ENCODE measurements at places on chromosomes 13 and 19.

DNA sequence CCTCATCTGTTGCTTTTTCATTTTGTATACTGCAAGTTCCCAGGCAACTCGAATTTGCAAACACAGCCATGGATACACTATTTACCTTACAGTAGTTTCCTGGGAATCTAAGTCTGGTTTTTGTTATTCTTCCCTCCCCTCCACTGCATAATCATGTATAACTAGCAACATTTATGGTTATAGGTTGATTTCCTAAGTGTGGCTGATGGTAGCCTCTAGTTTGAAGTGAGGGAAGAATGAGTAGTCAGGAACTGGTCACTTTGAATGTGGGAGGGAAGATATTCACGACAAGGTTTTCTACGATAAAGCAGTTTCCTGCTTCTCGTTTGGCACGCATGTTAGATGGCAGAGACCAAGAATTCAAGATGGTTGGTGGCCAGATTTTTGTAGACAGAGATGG lies at the start of gene KCNRG:
Gene KCNRG (plus strand): TSS at position 187 of the 400 bp plus-strand sequence. CDS start 50 bp downstream, at position 237.
- DNase-seq: no peak

DNA sequence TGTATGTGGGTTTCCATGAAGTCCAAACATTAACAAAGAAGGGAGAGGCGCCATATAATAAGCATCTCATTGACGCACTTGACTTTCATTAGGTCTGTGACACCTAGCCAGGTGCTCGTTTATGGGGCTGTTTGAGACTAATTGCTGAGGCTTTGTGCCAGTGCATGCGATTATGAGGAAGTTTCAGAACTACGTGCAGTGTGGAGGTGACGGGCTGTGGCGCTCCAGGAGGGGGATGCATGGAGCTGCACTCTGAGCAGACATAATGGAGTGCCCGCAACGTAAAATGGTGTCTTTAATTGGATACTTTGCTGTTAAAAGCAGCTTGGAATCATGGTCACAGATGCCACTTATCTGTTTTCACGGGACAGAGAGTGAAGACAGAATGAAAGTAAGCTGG lies 223.2 kb downstream of the FGF9 start:
- no peak for DNase-seq

DNA sequence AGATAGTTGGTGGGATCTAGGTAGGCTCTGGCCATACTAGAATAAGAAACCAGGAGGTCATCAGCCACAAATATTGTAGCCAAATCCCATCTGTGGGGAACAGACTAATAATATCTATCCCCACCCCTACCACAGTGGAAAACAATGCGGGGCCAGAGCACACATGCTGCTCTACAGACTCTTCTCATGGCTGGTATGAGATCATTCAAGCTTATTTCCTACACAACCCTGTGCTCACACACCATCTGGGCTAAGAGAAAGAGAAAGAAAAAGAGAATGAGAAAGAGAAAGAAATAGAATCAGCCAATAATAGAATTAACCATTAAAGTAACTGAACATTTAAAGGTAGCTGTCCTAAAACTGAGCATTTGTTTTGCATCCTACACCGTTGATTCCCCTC lies 1268.4 kb upstream of the SPRY2 start:
- no peak for DNase-seq

DNA sequence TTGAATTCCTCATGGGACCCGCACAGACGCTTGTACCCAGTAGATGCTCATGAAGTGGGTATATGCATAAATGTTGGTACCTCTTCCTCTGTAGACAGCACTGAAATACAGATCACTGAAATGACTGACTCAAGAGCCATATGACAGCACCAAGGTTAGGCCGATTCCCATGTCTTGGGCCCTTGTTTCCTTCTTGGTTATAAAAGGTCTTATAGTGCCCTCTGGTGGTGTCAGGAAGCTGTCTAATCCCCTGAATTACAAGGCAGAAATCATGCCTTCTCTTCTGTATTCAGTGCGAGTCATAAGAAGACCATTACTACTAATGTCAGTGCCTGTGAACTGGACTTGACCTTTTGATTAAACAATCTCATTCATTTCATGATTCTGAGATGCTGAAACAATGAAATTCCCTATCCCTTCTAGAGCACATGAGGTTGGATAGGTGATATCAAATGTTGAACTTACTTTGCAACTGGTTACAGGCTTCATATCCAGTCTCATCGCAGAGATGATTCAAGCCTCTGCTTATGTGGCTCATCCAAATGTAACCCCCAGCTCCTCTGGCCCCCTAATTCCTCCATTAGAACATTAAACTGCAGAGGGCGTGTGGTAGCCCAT lies 59.7 kb downstream of the SPATA13 start:
- peak; percentile 39 for DNase-seq

DNA sequence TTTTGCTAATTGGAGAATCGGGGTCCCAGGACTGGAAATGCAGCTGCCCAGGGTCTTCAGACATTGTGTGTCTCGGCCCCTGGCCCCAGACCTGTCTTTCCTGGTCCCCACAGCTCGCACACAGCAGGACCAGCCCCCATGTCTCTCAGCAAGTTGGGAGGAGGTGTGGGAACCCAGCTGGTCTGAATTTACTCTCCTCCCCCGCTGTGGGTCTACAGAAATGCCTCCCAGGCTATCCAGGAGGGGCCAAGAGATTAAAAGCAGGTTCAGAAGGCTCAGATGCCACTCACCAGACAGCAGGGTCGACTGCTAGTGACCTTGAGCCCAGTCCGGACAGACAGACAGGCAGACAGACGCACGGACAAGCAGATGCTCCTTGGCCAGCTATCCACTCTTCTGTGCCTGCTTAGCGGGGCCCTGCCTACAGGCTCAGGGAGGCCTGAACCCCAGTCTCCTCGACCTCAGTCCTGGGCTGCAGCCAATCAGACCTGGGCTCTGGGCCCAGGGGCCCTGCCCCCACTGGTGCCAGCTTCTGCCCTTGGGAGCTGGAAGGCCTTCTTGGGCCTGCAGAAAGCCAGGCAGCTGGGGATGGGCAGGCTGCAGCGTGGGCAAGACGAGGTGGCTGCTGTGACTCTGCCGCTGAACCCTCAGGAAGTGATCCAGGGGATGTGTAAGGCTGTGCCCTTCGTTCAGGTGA lies at the start of gene DAND5:
Gene DAND5 (plus strand): TSS at position 285 of the 697 bp plus-strand sequence. CDS start 85 bp downstream, at position 370.
- DNase-seq: no peak

DNA sequence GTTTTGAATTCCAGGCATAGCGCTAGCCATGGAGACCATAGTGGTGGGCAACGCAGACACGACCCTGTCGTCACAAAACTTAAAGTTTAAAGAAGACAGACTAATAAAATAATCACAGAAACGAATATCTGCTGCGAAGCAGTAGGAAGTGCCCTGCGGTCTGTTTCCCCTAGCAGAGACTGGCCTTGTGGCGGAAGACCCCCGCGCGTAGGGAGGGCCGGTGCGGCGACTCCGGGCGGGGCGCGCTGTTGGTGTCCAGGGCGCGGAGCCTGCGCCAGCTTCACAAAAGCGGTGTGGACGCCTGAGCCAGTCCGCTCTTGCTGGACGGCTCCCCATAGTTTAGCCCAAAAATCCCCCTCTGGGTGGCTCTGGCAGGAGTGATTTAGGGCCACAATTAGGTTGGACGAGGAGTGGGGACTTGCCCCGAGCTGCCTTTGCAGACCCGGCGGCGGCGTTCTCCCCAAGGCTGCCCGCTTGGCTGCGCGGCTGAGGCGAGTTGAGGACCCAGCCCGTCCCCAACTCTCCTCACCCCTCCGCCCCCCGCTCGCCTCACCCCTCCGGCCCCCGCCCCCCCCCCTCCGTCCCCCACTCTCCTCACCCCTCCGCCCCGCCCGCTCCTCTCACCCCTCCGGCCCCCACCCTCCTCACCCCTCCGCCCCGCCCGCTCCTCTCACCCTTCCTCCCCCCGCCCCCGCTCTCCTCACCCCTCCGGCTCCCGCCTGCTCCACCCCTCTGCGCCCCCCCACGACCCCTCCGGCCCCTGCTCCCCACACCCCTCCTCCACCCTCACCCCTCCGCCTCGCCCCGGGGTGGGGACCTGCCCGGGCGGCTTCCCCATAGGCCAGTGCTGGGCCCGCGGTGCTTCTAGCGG lies 14.2 kb upstream of the LATS2 start:
- DNase-seq: no peak

- no peak for DNase-seq
These were observed 10.9 kb downstream of the C13orf46 start for GRCh38 chr13:113962975-113963374.

- no peak for DNase-seq
These were observed 361.2 kb downstream of the SUCLA2 start for GRCh38 chr13:47639738-47640447.

- DNase-seq: no peak
These were observed 25.9 kb upstream of the CCNP start for GRCh38 chr19:40252395-40252794.

DNA sequence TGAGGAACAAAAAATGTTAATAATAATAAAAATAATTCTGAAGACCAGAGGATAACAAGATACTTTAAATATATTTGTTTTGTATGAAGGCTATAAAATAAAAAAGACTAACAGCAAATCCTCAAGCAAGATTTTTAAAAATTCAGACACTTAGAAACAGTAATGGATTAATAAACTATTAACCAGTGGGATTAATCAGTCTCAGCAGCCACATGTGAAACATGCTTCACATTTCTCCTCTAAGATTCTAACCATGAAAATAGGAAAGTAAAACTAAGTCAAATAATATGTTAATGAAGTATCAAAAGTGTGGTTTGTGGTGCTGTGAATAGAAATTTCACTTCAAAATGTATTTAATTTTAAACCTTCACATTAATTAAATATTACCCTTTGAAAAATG lies 57.4 kb downstream of the KCNRG start:
- DNase-seq: no peak

DNA sequence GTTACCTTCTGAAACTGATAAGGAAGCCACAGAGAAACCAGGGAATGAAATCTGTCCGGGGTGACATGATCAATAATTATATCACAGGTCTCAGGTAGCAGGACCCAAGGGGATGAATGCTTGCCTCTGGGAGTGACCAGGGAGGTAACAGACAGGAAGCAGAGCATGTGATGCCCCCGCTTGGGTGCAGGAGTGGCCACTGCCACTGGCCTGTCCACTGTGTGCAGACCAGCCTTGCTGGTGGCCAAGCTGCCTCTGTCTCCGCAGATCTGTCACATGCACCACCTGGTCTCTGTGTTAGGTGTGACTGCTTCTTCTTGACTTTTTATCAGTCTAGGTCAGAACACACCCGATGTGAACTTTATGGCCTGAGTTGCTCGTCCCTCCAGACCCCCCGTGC lies 71.8 kb downstream of the PEPD start:
- DNase-seq: no peak

DNA sequence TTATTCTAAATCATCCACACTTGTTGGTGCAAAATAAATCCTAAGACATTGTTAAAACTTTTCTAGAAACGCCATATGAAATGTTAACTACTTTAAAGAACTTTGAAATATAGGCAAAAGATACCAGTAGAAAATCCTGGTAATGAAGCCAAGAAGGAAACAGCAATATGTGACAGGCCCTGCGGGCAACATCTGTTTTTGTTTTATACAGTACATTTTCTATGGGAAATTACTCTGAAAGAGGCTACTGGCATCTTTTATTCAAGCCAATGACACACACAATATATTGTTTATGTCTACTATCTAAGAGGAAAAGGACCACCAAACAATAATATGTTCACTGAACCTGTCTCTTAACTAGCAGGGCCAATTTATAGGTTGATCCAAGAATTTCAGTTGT lies 829.7 kb downstream of the PCDH17 start:
- no peak for DNase-seq

DNA sequence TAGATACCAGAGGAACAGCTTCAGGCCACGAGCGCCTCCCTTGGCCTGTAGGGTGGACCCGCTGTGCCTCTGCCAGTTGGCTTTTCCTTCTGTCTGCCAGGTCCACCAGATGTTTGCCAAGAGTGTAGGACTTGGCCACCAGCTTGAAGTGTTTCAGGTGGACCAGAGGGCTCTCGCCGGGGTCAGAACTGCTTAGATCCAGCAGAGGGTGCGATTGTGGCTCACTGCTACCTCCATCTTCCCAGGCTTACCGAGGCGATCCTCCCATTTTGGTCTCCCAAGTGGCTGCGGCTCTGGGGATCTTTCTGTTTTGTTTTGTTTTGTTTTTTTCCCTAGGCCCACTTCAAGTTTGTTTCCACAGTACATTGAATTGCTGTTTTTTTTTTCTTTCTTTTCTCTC lies 23.0 kb upstream of the ZNF730 start:
- no peak for DNase-seq

All from left renal cortex interstitium (tissue), 4 donors.